ENCODE measurements at places on chromosomes 6 and 20.

GRCh38 chr6:21648475-21649050 is 55.0 kb downstream of the SOX4 start:
- no peak for DNase-seq

- DNase-seq, result no peak
Measured at GRCh38 chr6:101000341-101000740, 119.2 kb upstream of the ASCC3 start.

DNA sequence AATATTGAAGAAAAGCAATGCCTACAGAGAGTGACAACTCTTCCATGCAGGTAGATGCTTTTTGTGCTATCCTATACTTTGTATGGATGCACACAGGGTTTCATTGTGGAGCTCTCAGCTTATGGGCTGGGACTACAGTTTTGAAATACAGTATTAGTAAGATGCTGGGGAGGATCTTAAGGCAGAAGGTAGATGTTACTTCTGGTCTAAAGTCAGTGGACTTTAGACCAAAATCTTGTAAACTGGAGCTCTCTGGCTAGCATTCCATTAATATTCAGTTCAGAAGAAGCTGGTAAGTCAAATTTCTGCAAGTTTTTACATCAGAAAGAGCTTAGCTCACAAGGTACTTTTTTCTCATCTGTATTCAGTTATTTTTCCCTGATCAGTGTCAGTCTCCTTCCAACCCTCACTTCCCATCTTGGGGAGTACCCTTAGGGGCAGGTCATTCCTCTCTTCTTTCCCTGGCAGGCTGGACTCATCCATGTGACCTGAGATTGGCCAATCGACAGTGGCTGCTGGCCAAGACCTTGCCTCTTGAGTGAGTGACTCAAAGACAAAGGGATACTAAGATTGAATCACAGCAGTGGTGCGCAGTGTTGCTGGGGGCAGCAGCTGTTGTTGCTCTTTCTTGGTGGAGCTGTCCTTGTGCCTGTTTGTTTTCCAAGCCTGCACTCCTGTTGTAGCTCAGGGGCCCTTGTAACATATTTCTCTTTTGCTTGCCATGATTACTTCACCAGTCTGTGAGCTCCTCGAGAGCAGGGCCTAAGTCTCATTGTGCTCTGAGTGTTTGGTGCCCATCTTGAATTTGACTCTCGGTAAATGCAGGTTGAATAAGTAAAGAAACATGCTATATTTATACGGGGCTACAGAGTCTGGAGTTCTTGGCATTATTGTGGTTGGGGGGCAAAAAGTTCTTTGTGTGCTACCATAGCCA is 2.8 kb upstream of the PHF20 start:
- DNase-seq, result no peak

- no peak for DNase-seq
Measured at GRCh38 chr20:10385850-10386544, 48.0 kb downstream of the MKKS start.

DNA sequence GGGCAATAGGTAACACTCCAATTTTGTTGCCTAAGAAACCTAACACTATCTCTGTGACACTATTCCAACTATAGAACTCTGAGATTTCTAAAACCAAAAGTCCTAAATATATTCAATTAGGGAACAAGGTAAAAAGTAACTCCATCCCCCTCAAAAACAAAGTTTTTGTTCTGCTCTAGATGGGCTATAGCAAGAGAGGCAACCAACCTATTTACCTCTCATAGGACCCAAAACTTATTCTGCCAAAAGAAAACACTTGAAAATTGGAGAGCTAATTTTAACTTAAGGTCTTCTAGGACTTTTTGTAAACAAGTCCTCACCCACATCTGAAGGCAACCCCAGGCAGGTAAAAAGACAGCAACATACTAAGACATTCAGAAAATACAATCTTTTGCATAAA is 7.7 kb downstream of the RBM39 start:
- no peak for DNase-seq
